ENCODE measurements at places on chromosomes 1 and 21. TPM values are rescaled to one million over a fixed set of nuclear protein-coding genes. Genes with fewer than 3 reads are reported as not detected.

GRCh38 chr1:244354810-244355278, 96.9 kb downstream of the ADSS2 start:
- DNase-seq, result no peak

DNA sequence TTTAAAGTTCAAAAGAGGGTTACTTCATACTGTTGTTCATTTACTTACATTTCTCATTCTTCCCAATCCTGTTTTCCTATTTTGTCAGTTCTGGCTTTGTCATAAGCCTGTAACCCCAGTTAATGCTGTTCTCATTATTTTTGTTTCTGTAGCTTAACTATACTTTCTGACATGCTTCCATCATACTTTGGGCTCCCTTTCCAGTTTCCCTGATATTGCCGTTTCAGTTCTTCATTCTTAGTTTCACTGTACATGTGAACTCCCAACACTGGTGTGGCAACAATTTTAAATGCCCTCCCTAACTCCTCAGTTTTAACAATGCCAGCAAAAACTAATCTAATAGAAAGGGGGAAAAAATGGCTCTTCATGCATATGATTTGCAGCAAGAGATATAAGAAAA, 456.7 kb downstream of the LMO4 start:
- DNase-seq, result no peak

GRCh38 chr1:78839704-78840277, 166.7 kb downstream of the ADGRL4 start:
- no peak for DNase-seq

GRCh38 chr1:209871430-209871829, 43.7 kb downstream of the UTP25 start:
- DNase-seq, result no peak

- no peak for DNase-seq
These were observed 61.5 kb upstream of the SOX13 start for GRCh38 chr1:204011426-204011825.

GRCh38 chr1:39136638-39137037, 67.9 kb upstream of the MACF1 start:
- no peak for DNase-seq

Gene S100A9
- total RNA-seq, result 151 TPM

Gene CR1L
- not detected for total RNA-seq

Gene RNU1-1
- 1,626 TPM for total RNA-seq

Gene BPNT1
- 25.5 TPM for total RNA-seq

Gene DDX59
- 30.6 TPM for total RNA-seq

Gene KRTAP19-3
- total RNA-seq, result not detected

Data from ureter (tissue), 1 donor.